ENCODE measurements at places on chromosomes 1 and 21.

DNA sequence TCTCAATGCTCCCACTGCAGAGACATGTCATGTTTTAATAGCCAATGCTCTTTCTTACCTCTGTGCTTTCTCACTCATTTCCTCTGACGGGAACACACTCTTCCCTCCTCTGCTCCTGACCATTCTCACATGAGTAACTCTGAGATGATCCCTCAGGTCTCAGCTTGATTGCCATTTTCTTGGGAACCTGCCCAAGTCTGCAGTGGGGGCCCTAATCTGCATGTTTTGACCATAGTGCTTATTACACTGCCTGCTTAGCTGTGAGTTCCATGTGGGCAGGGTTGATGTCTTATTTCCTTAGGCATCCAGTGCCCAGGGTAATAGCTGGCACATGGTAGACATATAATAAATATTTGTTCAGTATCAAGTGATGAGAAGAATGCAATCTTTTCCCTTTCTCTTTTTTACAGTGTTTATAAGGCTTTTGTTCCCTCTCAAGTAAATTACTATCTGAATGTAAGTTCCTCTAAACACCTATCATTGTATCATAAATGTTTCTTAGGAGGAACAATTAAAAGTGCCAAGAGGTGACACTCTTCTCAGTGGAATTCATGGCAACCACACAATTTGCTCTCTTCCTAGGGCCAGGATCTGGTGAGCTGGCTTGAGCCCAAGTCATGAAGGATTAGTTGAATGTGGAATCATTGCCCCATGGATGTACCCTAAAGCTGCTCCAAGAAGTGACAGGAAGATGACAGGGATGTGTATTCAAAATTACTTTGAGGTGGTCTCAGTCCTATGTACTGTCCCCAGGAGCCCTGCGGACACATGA, 485.4 kb upstream of the USP24 start:
- no peak for DNase-seq

DNA sequence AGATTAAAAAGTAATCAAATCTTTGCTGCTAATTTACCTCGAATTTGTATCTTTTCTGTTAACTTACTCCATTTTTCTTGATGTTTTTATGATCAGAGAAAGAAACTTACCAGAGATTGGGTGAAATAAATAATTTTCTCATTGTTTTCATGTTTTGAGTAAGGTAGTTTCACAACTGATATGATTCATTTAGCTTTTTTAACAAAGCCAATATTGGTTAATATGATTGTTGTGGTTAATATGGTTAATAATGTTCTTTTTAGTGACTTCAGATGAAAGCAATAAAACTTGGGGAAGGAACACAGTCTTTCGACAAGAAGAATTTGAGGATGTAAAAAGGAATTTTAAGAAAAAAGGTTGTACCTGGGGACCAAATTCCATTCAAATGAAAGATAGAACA, 48.1 kb downstream of the MAP3K21 start:
- no peak for DNase-seq

GRCh38 chr1:244273845-244274619, 177.7 kb downstream of the ADSS2 start:
- DNase-seq: no peak

DNA sequence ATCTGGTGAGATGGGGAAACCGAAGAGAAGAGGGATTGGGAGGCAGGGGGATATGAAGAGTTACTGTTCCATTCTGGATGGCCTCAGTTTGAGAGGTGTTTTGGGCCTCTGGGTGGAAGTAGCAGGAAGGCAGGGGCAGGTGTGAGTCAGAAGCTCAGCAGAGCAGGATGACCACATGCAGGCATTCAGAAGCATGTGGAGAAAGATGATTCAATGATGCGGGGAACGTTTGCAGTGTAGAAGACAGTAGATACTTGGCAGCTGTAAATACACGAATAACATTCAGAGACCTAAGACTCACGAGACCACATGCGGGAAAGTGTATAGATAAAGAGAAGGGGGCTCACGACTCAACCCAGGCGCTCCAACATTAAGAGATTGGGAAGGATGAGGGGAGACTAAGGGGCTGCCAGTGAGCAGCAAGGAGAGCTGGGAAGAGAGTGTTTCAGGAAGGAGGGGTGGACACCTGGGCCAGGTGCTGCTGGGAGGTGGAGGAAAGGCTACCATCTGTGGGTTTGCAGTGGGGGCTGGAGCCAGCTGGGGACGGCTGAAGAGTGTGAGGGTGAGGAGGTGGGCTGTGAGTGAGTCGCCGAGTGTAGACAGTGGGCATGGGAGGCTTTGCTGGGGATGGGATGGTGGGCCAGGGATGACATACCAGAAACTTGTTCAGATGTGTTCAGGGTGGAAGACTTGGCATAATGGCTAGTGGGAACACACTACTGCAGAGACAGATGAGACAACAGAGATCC, 5.8 kb upstream of the EPS8L3 start:
- no peak for DNase-seq

GRCh38 chr1:93576346-93576745, 105.3 kb downstream of the BCAR3 start:
- no peak for DNase-seq

- no peak for DNase-seq
Observed at GRCh38 chr1:24897263-24898151, 32.6 kb downstream of the RUNX3 start.

DNA sequence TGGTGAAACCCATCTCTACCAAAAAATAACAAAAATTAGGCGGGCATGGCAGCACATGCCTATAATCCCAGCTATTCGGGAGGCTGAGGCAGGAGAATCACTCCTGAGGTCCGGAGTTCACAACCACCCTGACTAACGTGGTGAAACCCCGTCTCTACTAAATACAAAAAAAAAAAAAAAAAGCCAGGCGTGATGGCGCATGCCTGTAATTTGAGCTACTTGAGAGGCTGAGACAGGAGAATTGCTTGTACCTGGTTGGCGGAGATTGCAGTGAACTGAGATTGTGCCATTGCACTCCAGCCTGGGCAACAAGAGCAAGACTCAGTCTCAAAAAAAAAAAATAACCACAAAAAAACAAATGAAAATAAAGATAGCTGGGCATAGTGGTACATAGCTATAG, 42.3 kb downstream of the CC2D1B start:
- DNase-seq: no peak

GRCh38 chr1:226989085-226989920, 49.2 kb downstream of the COQ8A start:
- no peak for DNase-seq

DNA sequence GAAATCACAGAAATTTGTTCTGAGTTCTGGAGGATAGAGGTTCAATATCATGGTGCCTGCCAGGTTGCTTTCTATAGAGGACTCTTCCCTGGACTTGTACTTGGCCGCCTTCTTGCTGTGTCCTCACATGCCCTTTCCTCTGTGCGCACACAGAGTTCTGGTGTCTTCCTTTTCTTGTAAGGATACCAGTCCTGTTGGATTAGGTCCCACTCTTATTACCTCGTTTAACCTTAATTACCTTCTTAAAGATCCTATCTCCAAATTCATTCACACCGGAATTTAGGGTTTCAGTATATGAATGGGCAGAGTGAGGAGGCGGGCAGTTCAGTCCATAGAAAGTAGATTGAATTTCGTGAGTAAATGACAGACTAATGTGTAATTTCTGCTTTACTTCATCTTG, 413.9 kb downstream of the NCAM2 start:
- DNase-seq: no peak

- no peak for DNase-seq
Observed at GRCh38 chr1:159880430-159880829, 18.0 kb upstream of the VSIG8 start.

- no peak for DNase-seq
Observed at GRCh38 chr1:51247499-51247898, 11.4 kb downstream of the RNF11 start.

GRCh38 chr1:212237651-212238050, 47.6 kb upstream of the PPP2R5A start:
- DNase-seq: no peak

- DNase-seq: no peak
Observed at GRCh38 chr1:18908911-18909771, 6.8 kb upstream of the ALDH4A1 start.

DNA sequence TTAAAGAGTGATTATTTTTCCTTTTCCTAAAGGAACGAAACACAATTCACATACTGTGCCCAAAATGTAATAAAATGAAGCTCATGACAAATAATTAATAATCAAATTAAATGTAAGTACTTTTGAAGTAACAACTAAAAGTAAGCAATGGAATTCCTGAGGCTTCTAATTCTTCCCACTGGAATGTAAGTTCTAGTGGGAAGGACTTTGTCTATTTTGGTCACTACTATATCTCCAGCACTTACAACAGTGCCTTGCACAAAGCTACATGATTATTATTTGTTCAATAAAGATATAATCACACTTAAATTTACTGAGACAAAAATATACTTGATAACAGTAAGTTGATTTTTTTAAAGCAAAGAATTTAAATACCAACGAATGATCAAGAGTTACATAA, 128.8 kb downstream of the COQ8A start:
- no peak for DNase-seq

DNA sequence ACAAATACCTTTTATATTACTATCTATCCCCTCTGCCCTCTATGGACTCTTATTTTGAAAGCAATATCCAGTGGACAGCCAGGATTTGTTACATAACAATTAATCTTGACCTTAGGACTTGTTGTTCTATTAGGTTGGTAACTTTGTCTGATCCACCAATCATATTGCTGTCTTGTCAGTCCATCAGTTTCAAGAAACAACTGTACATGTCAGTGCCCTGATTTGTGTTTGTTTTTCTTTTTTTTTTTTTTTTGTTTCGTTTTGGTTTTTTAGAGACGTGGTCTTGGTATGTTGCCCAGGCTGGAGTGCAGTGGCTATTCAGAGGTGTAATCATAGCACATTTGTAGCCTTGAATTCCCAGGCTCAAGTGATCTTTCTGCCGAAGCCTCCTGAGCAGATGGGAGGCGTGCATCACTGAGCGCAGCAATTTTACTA, 1.5 kb upstream of the SCP2 start:
- no peak for DNase-seq

DNA sequence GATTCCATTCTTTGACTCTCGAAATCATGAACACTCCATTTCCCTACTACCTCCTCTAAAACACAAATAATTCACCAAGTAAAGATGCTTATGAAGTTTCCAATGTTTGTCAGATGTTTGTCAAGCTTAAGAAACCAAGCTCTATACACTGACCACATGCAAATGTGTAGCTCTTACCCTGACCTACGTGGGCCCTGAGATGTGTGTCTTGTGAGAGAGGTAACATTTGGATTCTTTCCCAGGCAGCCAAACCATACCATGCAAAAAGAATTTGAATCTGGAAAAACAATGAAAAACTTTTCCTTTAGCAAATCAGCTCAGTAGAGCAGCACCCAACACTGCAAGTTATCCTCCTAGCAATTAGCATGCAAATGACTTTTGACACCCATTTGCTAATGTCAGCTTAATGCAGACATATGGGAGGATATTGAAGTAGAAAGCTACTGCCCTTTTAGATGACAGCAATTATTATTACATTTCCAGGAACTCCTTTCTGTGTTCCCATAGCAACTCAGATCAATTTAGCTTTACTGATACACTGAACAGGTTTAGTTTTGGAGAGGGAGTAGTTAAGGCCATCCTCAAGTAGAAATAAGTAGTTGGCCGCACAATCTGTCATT, 83.2 kb upstream of the RGS4 start:
- DNase-seq: no peak

- no peak for DNase-seq
Observed at GRCh38 chr21:38773099-38774061, 32.3 kb upstream of the ETS2 start.

DNA sequence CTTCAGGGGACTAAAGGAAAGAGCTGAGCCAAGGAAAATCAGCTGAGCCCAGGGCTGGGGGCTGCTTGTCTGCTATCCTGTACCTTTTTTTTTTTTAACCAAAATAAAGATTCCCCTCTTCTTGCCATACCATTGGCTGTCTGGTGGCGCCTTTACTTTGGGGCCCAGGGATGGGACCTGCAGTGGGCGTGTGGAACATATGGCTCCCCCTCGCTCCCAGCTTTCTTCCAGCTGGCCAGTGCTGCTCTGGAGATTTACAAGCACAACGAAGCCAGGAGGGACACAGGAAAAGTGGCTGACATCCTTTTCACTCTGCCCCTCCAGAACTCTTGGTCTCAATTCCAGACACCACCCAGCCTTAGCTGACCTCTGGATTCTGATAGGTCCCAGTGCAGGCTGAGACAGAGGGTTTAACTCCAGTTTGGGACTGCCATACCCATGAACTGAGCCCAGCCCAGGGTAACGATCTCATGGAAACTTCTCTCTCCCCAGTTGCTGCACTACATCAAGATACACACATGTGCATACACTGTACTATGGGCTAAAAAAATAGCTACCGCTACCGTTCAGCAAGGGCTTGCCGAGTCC, 5.4 kb upstream of the SFN start:
- no peak for DNase-seq

DNA sequence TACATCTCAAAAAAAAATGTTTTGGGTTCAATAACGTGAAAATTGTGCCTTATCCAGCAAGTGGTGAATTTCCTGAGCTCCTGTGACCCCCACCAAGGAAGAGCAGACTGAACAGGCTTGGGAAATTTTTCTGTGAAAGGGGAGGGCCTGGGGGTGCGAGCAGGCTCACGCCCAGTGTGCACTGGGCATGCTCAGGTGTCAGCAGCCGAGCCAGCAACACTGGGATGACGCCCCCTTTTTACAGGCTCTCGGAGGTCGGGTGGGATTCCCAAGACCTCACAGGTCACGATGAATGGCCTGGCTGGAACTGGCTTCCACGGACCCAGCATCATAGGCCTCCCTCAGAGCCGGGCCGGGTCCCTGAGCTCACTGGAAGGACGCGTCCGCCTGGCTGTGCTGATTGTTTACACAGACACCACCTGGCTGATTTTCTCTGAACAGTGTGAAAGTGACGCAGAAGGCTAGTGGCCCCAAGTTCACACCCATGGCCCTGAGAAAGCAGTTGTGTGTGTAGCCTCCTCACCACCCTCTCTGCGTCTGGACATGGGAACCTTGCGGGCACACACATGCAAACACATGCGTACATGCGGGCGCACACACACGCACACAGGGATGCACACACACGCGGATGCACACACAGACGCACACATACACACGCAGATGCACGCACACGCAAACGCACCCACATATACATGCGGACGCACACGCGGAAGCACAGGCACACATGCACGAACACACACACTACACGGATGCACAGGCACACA, 9.2 kb downstream of the CSTB start:
- no peak for DNase-seq

DNA sequence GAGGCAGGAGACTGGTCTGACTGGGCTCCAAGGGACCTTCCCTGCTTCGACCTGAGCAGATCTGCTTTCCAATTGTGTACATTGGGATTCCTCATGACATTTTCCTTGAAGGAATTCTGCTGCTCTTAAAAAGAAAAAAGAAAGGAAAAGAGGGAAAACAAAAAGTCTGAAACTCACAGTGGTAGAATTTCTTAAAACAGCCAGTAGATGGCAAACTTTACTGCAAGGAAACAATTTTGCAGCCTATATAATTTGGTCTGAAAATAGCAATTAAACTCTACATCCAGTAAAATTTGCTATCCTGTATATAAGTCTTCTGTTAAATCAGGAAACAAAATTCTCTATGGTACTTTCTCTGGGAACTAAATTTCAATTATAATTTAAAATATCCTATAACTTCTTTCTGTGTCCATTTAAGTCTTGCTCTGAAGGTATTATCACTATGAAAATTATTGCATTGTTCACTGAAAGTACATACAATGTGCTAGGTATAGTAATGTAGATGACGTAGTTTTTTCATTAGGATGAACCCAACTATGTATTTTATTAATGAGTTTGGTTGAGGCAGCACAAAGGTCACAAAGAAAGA, 59.8 kb downstream of the CRB1 start:
- no peak for DNase-seq

- DNase-seq: no peak
Observed at GRCh38 chr1:63774617-63775417, 1.0 kb downstream of the ROR1 start.
